ENCODE measurements at places on chromosomes 3 and 15. TPM values are rescaled to one million over a fixed set of nuclear protein-coding genes. Genes with fewer than 3 reads are reported as not detected.
A peak's percentile ranks its signal among the peaks of the same experiment; 100 is the strongest.

TMEM41A gene
- total RNA-seq: 9.3 TPM

PEAK1 gene
- 10.3 TPM for total RNA-seq

HGD gene
- not detected for total RNA-seq

SH2D7 gene
- not detected for total RNA-seq

CHDH gene
- 0.07 TPM for total RNA-seq

LMOD3 gene
- not detected for total RNA-seq

ITGA11 gene
- 31.2 TPM for total RNA-seq

ATP13A4 gene
- not detected for total RNA-seq

CPB1 gene
- not detected for total RNA-seq

UBE2E2 gene
- total RNA-seq: 12.0 TPM

GXYLT2 gene
- 7.7 TPM for total RNA-seq

GRCh38 chr3:69934398-69934797, 65.1 kb upstream of the SAMMSON start:
- DNase-seq: no peak

- no peak for DNase-seq
Observed at GRCh38 chr3:122148941-122149627, 34.4 kb upstream of the CASR start.

DNA sequence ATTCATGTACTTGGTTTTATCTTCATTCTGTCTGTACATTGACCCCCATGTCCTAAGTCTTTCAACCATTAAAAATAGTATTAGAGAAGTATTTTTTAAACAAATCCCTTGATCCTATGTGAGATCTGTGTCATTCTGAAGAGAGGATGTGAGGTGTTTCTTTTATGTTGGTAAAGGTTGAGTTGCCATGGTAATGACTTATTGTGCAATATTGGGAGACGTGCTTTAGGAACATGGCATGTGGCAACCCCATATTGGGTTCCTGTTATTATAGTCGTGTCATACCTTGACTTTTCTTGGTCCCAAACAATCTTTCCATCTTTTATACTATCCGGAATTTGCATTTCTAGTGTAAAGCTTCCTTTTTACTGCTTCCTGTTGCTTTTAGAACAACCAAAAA, 203.1 kb downstream of the KCNAB1 start:
- peak; percentile 70 for DNase-seq

GRCh38 chr3:52431459-52432223, 13.3 kb downstream of the SEMA3G start:
- no peak for DNase-seq

- no peak for DNase-seq
Observed at GRCh38 chr3:148816981-148817525, 10.6 kb upstream of the CPB1 start.

DNA sequence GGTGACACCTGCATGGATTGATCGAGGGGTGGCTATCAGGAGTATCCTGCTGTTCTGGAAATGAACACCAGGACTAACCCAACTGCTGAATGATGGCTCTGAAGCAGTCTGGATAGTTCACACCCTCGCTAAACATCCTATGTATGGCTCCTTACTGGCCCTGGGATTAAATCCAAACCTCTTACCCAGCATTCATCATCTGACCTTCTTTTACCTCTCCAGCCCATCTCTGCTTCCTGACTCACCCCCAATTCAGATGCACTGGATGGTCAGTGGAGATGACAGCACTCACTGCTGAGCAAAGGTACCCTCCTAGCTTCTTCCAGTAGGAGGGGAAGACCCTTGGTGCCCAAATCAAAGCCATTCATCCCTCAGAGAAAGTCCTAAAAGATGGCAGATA, 235.2 kb upstream of the TRIM42 start:
- peak; percentile 69 for DNase-seq

GRCh38 chr3:140011611-140012277, 76.8 kb downstream of the CLSTN2 start:
- DNase-seq: no peak

GRCh38 chr3:1092771-1093170, at the start of gene CNTN6:
Gene CNTN6, plus strand, starts transcription at chr3:1093024. Its CDS starts 54,985 bp downstream, at chr3:1148009.
- DNase-seq: no peak

DNA sequence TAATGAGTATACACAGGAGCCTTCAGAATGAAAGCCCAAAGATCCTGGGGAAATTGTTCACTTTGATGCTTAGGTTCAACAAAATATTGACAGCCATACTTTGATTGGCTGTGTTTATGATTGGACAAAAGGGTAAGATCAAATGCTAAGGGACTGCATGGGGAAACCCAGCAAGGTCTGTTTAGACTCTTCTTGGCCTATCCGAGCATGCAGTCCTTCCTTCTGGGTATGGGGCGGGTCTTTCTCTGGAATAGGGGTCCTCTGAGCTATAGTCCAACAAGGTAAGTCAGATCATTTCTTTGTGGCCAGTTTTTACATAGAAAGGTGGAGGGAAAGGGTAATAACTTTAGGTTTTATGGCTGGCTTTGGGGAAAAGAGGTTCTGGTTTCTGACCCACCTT, 52.9 kb upstream of the ACKR4 start:
- DNase-seq: no peak

GRCh38 chr3:115537669-115538068, 85.6 kb upstream of the GAP43 start:
- DNase-seq: no peak

DNA sequence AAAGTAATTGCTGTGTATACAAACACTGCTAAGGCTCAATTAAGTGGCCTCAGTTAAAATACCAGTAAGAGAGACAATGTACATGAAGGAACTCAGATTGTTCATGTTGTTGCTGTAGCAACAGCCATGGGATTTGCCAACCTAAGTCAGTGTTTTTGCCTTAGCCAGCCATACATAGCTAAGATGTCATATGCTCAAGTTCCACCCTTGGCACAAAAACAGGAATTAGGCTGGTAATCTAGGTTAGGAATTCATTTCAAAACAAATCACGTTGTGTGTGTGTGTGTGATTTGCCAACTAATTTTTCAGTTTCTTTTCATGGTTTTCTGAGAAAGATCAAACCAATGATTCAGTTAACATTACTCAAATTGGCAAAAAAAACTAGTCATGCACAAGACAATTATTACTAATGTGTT, 143.7 kb upstream of the KCNMB2 start:
- peak; percentile 72 for DNase-seq

- peak; percentile 54 for DNase-seq
Observed at GRCh38 chr3:42118762-42119361, 27.7 kb downstream of the TRAK1 start.

GRCh38 chr3:157981819-157982218, 124.4 kb downstream of the SHOX2 start:
- DNase-seq: peak; percentile 44

GRCh38 chr15:64149424-64149823, 2.1 kb upstream of the SNX22 start:
- DNase-seq: peak; percentile 61

DNA sequence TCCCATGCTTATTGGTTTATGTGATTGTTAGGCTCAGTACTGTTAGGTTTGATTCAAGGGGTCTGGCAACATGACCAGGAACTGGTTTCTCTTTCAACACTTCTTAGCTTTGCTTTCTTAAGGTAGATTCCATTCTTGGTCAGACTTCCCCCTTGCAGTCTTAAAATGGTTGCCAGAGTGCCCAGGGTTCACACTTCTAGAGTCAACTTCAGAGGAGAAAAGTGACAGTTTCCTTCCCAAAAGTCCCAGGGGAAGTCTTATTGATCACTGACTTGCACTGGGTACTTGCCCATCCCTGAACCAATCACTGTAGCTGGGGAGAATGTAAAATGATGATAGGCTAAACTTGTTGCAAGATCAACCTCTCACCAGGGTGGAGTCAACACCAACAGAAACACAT, 14.1 kb downstream of the MGLL start:
- DNase-seq: no peak

DNA sequence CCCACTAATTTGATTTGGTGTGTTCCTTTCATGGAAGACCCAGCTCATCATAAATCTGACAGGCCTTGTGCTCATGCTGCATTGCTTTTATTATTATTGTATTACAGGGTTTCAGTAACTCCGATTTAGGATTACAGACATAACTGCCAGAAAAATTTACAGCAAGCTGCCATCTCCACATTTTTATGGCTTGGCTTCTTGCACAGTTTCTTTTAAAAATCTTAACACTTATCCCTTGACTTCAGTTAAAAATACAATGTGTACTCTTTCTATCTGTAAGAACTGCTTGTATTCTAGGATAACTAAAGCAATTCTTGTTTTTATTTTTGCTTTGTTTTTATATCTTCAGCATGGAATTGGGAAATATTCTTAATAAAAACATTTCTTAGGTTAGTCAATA, 612.2 kb downstream of the DIPK2A start:
- DNase-seq: no peak

DNA sequence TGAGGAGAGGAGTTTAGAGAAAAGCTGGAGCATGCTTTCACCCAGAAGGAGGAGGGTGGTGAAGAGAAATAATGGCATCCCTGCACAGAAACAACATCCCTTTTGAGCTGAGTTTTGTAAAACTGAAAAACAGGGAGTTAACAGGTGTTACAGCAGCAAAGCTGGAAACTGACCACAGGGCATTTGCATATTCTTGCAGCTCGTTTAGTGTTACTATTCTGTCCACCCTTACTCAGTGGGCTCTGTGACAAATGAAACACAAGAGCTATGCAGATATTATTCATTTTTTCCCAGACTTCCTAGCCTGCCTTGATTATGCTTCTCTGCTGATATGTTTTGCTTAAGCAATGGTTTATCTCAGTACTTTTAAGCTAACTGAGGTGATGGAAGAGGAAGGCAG, 272.0 kb downstream of the NEK10 start:
- no peak for DNase-seq

DNA sequence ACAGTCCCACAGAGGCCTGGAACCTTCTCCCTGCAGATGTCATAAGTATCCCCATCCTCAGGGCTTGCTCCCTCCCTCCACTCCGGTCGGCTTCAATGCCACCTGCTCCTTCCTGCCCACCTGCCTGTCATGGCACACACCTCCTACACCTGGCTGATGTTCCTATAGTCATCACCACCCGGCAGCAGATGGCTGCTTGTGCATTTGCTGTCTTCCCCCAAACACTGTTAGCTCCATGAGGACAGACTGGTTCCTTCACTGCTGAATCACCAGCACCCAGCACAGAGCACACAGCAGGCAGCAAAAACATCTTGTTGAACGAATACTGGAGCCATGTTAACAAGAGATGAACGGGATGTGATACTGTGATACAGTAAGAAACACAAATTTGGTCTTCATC, 14.8 kb downstream of the TARS3 start:
- DNase-seq: no peak

- no peak for DNase-seq
Observed at GRCh38 chr15:49171790-49172189, 1.7 kb downstream of the GALK2 start.

DNA sequence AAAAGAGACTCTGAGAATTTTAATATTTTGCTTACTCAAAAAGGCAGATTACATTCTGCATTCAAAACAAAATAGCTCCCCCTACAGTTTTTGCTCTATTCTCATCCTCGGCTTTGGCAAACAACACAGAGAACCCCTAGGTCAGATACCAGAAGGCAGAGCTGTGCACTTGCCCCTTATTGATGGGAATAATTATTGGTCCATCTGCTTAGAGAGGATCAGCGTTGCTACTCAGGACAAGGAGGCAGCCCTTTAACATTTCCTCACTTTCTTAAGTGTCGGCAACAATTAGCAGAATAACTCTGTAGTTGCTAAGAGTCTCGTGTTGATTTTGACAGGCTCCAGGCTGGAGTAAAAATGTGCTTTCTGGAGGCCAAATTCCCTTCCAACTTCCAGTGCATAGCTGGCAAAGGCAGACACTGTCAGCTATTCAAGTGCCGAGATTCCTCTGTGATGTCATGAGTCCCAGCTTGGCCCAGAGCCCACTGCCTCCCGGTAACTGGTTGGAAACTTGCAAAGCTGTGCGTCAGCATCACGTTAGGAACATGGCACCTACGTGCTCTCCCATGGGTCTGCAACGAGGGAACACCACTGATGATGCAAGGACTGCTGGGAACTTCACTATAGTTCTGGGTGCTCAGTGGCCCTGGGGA, 482.7 kb upstream of the ADAMTS9 start:
- peak; percentile 51 for DNase-seq

DNA sequence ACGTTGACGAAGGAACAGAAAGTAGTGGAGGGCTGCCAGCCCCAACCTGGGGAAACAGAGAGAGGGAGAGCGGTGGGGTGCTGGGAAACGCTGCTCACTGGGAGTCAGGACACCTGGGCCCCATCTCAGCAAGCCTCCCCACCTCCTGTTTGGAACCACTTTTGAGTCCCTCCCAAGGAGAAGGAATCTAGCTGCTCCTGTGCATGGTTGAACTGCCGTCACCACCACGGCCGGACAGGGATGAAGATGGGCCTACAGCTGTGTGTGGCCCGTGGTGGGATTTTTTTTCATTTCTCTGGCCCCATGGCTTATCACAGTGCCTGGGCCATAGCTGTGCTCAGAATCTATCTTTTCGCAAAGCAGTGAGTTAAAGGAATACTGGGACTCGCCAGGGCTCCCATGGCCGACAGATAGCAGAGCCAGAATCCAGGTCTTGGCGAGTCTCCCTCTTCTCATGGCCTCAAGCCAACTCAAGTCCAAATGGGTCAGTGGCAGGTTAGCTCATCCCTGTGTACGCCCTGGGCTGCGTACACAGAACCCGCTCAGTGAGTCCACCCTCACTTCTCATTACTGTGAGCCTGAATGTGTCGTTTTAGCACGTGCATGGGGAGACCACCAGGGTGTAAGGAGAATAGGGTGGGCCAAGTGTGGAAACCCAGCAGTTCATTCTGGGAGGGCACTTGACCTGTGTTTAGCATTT, 271.2 kb downstream of the FAM43A start:
- DNase-seq: no peak

GRCh38 chr3:18011387-18011786, 269.0 kb upstream of the TBC1D5 start:
- DNase-seq: no peak

- no peak for DNase-seq
Observed at GRCh38 chr3:112334691-112335433, 1.9 kb downstream of the CD200 start.

DNA sequence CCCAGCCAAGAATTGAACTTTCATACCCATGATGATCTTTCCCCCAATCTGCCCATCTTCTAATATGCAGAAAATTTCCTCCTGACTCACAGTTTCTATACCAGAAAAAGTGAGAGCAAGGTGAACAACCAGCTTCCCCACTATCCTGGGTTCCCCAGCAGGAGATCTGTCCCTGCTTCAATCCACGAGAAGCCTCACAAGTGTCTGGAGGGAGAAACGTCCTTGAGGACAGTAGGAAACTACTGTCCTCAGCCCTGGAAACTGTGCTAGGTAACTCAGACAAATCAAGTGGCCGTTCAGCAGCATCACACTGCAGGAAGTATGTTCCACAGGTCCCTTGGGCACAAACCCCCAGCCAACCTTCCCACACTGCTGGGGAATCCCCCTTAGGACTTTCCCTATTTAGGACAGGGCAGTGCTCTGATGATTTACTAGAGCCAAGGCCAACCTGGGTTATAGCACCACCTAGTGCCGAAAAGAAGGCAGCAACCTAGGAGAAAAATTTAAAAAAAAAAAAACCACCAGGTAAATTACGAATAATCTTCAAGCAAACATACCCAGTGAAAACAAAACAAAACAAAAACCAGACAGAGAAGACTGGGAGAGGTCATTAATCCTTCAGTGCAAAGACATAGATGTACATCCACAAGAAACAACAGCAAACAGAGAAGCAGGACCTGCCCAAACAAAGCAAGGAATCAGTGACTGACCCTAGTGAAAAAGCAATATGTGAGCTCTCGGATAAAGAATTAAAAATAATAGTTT, 36.0 kb downstream of the MORC1 start:
- DNase-seq: peak; percentile 65
